ENCODE measurements at places on chromosomes 12 and 14.

DNA sequence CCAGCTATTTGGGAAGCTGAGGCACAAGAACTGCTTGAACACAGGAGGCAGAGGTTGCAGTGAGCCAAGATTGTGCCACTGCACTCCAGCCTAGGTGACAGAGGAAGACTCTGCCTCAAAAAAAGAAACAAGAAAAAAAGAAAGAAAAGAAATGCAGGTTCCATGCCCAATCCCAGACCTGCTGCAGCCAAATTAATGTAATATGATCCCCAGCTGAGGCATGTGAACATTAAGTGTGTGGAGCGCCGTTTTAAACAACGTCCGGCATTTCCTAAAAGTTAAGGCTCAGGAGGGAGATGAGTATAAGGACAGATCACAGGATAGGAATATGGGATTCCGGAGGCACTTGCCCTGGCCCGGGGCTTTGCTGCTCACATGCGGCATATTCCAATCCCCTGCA, 162.9 kb downstream of the KSR2 start:
- no peak for DNase-seq

- peak; percentile 34 for DNase-seq
Measured at GRCh38 chr12:7806863-7807487, 17.8 kb downstream of the NANOG start.

DNA sequence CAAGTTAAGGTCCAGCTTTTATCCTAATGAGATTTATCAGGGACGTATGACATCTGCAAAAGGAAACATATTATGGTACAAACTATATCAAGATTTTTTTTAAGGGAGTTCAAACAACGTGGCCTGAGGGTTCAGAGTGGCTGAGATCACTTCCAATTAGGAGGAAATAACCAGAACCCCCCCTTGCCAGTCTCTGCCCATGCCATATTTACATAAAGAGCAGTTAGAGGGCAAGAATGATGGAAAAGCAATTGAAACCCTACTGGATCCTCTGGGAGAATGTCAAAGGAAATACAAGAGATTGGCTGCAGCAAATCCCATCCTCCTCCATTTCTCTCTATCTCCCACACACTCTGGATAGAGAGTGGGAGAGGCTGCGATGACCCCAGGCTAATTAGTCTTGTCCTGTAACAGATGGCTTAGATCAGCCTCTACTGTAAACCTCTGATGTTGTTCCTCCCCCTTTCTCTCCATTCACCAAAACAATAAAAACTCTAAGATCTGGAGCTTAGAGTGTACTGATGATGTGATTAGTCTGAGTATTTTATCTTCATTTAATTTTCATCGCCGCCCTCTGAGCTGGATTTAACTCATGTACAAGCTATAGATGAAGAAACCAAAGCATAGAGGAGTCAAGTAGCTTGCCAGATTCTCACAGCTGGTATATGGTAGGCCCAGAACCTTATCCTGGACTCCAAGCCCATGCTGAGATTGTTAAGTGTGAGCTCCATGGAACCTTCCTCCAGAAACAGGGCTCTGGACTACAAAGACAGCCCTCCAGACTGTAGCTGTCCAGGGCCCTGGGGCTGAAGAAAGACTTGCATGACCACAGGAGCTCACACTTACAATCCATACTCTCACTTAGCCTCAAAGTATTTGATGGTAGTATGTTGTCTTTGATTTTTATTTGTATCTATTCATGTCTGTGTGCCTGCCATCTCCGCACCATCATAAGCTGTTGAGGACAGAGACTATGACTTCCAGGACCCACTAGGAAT, 54.1 kb upstream of the GNG2 start:
- DNase-seq, result no peak

GRCh38 chr12:52063082-52063924, 6.5 kb upstream of the ATG101 start:
- DNase-seq, result no peak

DNA sequence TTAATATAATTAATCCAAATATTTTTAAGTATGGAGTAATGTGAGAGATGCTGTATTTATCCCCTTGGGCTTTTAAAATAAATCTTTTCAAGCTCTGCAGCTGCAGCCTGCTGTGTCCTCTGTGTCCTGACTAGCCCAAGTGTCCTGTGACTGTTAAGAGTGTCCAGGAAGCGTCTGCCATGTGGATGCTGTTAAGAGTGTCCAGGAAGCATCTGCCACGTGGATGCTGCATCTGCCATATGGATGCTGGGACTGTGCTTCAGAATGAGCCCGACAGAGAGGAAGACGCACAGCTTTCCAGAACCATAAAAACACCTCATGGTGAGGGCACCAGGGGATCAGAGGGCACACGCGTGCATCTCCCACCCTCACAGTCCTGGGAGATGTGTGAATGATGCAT, 307.2 kb downstream of the ADGRD1 start:
- DNase-seq, result no peak

GRCh38 chr14:92615451-92615850, 101.9 kb downstream of the RIN3 start:
- DNase-seq, result no peak

DNA sequence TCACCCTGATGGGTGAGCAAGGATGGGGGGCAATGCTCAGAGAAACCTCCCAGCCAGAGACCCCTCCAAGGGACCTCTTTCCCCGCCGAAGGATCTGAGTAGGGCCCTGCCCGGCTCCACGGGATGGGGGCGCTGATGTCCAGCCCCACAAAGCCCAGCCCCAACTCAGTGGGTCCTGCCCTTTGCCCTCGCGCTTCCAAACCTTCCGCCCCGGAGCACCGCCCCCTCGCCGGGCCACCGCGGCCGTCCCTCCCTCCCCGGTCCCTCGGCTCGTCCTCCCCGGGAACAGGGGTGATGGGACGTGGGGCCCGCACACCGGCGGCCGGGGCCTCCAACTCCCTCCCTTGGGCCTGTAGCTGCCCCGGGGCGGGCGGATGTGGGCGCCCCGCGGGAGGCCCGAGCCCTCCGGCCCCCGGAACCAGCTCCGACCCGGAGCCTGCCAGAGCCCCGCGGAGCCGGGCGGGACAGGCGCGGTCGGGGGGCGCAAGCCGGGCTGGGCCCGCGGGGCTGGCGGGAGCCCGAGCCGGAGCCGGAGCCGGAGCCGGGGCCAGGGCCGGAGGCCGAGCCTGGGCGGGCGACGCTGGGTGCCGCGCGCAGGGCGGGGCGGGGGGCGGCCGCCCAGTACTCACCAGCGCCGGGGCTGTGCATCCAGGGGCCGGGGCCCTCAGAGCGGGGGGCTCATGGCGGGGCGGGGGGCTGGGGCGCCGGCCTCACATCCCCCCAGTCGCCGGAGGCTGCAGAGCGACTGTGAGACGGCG, 386 bp downstream of the HDAC7 start:
- DNase-seq, result no peak

GRCh38 chr12:57107456-57108155, 3.6 kb downstream of the STAT6 start:
- no peak for DNase-seq

GRCh38 chr12:92641291-92641690, 61.5 kb upstream of the PLEKHG7 start:
- DNase-seq, result no peak

- DNase-seq, result no peak
Measured at GRCh38 chr12:96132819-96133218, 61.4 kb upstream of the ELK3 start.

DNA sequence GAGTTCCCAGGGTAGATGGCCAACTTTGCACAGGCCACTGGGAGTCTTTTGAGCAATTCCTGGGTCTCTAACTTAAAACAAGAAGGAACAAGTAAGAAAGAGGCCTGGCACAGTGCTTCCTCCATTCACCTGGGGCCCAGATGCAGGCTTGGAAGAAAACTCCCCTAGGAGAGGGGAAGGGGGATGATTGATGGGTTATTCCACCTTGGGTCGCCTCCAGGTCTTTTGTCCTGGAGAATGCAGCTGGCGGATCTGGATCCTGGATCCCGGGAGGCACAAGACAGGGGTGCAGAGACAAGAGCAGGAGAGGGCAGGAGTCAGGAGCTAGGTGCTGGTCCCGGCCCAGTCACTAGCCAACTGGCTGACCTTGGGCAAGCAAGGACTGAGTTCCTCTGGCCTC, 74.5 kb downstream of the ESRRB start:
- no peak for DNase-seq

GRCh38 chr14:101855958-101856357, 94.4 kb downstream of the PPP2R5C start:
- DNase-seq, result no peak

DNA sequence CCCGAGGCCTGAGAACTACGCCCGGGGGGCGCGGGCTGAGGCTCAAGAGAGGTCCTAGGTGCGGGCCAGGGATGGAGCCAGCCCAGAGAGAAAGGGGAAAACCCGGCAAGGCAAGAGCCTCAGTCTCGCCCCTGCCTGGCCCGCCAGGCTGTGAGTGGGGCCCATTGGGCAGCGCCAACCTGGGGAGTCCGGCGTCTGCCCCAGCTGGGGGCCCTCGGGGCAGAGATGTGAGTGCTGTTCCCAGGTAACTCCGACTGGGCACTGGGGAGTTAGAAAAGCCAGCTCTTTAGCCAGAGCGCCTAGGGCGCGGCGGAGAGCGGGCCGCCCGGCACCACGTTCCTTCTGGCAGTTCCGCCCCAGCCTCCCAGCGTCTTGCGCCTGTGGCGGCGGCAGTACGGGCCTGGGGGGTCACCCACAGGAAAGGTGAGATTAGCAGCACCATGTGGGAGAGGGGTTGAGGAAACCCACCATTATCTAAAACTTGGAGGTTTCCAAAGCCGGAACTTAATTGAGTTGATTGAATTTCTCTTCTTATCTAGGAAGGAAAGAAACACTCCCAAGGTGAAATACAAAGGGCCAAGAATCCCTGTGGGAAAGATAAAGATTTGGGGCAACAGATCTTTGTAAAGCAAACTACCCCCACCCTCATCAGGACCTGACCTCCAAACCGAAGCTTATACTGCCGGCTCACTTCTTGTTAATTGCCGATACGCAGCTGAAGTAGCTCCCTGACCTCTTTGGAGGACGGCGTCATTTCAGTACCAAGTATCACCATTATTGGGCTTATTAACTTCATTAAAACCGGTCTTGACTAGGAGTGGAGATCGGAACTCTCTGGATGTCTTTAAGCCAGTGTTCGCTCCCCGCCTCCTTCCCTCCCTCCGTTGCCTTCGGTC, 11.6 kb downstream of the OTX2 start:
- DNase-seq, result no peak

All from AG09309 (cell line).